Dermis microvascular lymphatic vessel endothelial cell (primary cell): ENCODE measurements at places on chromosomes 5 and 9. TPM values are rescaled to one million over a fixed set of nuclear protein-coding genes. Genes with fewer than 3 reads are reported as not detected.

The SLC4A9 gene
- not detected in 2 replicates for total RNA-seq

The RAB3C gene
- total RNA-seq = under 0.01 and 0.38 TPM in 2 replicates

The BNC2 gene
- 4.5 and 5.7 TPM in 2 replicates for total RNA-seq

The CYLC2 gene
- not detected in 2 replicates for total RNA-seq

The ACSL6 gene
- 0.76 and 0.77 TPM in 2 replicates for total RNA-seq

The ORM1 gene
- total RNA-seq = not detected in 2 replicates

The PCDHGA1 gene
- total RNA-seq = 0.26 and 0.51 TPM in 2 replicates

The TAF1L gene
- under 0.01 TPM in 2 replicates for total RNA-seq

The PAIP2 gene
- total RNA-seq = 76.1 and 78.3 TPM in 2 replicates

The NKD2 gene
- total RNA-seq = 0.13 and 0.76 TPM in 2 replicates

The IFNA8 gene
- not detected in 2 replicates for total RNA-seq

The TAS2R1 gene
- not detected in 2 replicates for total RNA-seq

The IFNA4 gene
- not detected in 2 replicates for total RNA-seq

The CDKN2B-AS1 gene
- total RNA-seq = 0.76 and 1.4 TPM in 2 replicates

The MAT2B gene
- 92.3 and 93.2 TPM in 2 replicates for total RNA-seq

The DEPDC1B gene
- total RNA-seq = 4.4 and 9.9 TPM in 2 replicates

The OR13C3 gene
- not detected in 2 replicates for total RNA-seq

The TEX53 gene
- not detected in 2 replicates for total RNA-seq

The ITK gene
- total RNA-seq = not detected in 2 replicates

The ROPN1L gene
- 1.6 and 2.2 TPM in 2 replicates for total RNA-seq

The ADGRD2 gene
- total RNA-seq = not detected in 2 replicates

The MAML1 gene
- 5.3 and 9.9 TPM in 2 replicates for total RNA-seq

The PCDHA6 gene
- total RNA-seq = 0.25 TPM in 1 of 2 replicates, not detected in the other

The ARL14EPL gene
- under 0.01 and 0.13 TPM in 2 replicates for total RNA-seq

The GNPDA1 gene
- 28.5 and 53.6 TPM in 2 replicates for total RNA-seq

The ELOVL7 gene
- 0.13 and 0.51 TPM in 2 replicates for total RNA-seq

The LCN15 gene
- total RNA-seq = 0.13 TPM in 1 of 2 replicates, not detected in the other

The TMEM171 gene
- 0.76 and 1.4 TPM in 2 replicates for total RNA-seq

The GCNT4 gene
- total RNA-seq = 0.13 TPM in 2 replicates

The CORO2A gene
- total RNA-seq = 0.51 TPM in 2 replicates

The MCIDAS gene
- not detected in 2 replicates for total RNA-seq

The PCDHB12 gene
- total RNA-seq = 0.26 and 0.76 TPM in 2 replicates

The SAXO1 gene
- total RNA-seq = not detected in 2 replicates

The LSM11 gene
- total RNA-seq = 6.9 and 7.1 TPM in 2 replicates

The SLC36A3 gene
- total RNA-seq = not detected in 2 replicates

The IZUMO3 gene
- total RNA-seq = not detected in 2 replicates

The COMMD10 gene
- total RNA-seq = 37.7 and 38.2 TPM in 2 replicates

The LEAP2 gene
- 0.13 TPM in 2 replicates for total RNA-seq

The SARDH gene
- total RNA-seq = under 0.01 and 0.13 TPM in 2 replicates

The SLCO6A1 gene
- not detected in 2 replicates for total RNA-seq

The FOXE1 gene
- total RNA-seq = not detected in 2 replicates

The ARPC5L gene
- 13.7 and 16.3 TPM in 2 replicates for total RNA-seq

The NIPAL4 gene
- not detected in 2 replicates for total RNA-seq

The RNF183 gene
- not detected in 2 replicates for total RNA-seq

The PFN3 gene
- not detected in 2 replicates for total RNA-seq

The OLFML2A gene
- 1.9 and 2.3 TPM in 2 replicates for total RNA-seq

The GABRP gene
- 1.1 and 1.2 TPM in 2 replicates for total RNA-seq

The TAF11L5 gene
- total RNA-seq = not detected in 2 replicates

The GAPT gene
- not detected in 2 replicates for total RNA-seq

The CSF2 gene
- 0.13 TPM in 1 of 2 replicates, not detected in the other for total RNA-seq

The AHRR gene
- total RNA-seq = 4.5 and 5.4 TPM in 2 replicates

The ARHGEF39 gene
- 0.51 and 1.0 TPM in 2 replicates for total RNA-seq

The RNF180 gene
- 1.2 and 2.9 TPM in 2 replicates for total RNA-seq

The ANKRD34B gene
- not detected in 2 replicates for total RNA-seq

The FCN2 gene
- not detected in 2 replicates for total RNA-seq

The MYOZ3 gene
- total RNA-seq = 0.13 and 0.25 TPM in 2 replicates

The LAMC3 gene
- 1.2 and 5.1 TPM in 2 replicates for total RNA-seq
